ENCODE measurements at places on chromosomes 2 and 18.

DNA sequence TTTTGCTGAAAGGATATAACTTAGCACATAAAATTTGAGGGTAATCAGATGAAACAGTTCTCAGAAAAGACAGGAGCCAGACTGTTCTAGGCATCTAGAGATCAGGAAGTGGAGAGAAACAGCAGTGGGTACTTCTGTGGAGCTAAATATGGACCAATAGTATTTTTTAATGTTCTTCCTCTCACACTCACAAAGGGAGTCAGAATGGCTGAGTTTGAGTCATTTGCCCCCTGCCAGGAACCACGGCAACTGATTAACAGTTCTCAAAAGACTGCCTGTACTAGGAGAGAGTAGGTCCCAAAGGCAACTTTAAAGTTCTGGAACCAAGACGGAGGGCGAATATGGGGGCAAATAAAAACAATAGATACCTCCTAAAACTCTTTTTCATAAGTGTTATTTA is 107.5 kb downstream of the GULP1 start:
- DNase-seq: no peak

GRCh38 chr18:56899660-56900059 is 247.2 kb upstream of the BOD1L2 start:
- no peak for DNase-seq

DNA sequence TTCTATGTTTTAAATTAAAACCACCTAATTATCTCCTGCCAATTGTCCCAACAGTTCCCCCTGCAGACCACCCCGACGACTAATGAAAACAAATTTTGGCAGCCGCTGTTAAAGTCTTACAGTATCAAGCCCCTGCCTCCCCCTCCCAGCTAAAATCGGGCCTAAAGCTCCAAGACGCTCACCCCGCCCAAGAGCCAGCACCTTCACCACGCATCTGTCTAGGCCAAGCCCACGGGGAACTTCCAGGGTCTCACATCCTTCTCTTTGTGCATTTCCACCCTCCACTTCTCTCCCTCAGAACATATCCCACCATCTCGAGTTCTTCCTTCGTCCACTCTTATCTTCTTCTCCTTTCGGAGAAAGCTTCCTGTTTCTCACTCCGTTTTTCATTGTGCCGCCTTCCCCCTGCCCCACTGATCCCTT is 445 bp downstream of the PRPF40A start:
- DNase-seq: no peak

GRCh38 chr2:170928036-170928823 is 823 bp upstream of the GORASP2 start:
- no peak for DNase-seq

- no peak for DNase-seq
Observed at GRCh38 chr2:12547566-12548170, 169.1 kb upstream of the TRIB2 start.

- DNase-seq: no peak
Observed at GRCh38 chr2:10355471-10356438, 53.1 kb downstream of the HPCAL1 start.

DNA sequence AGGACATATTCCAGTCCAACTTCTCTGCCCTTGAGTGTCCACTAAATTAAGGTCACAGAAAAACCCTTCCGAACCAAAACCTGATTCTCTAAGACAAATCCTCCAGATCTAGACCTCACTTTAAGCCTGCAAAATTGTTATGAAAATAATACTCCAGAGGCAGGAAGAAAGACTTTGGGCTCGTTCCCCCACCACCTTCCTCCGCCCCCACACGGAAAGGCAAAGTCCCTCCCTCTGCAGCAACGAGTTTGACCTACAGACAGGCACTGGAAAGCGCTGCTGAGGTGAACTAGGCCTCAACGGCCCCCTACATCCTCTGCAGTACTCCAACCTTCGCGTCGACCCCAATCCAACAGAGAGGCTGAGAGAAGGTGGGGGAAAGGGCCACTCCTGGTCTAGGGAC is 808 bp downstream of the ATP5MC3 start:
- no peak for DNase-seq

- no peak for DNase-seq
Observed at GRCh38 chr2:165647409-165647808, 146.6 kb downstream of the GALNT3 start.

DNA sequence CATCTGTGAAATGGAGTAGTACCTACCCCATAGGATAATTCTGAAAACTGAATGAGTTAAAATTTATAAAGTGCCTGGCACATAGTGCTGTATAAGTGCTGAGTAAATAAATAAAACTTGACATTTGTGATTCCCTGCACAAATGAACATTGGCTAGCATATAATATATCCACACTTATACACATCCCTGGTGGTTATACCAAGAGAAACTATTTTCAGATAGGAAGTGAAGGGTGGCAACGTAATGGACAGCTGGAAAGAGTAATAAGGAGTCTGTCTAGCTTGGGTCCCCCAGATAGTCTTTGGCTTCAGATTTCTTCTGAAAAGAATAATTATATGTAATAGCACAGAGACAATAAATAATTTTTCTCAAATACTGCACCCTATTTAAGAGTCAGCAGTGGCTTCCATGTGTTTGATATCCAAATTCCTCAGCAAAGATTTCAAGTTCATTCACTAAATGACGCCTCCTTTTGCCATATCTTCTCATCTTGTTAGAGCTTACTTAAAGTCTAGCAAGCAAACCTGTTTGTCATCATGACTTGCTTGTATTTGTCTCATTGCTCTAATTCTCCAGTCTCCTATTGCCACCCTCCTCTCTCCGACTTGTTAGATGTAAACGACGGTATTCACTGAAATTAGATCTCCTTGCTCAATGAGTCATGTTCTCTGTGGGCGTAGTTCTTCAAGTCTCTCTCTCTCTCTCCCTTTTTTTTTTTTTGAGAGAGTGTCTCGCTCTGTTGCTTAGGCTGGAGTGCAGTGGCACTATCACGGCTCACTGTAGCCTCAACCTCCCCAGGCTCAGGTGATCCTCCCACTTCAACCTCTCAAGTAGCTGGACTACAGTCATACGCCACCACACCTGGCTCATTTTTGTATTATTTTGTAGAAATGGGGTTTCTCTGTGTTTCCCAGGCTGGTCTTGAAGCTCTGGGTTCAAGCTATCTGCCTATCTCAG is 8.7 kb upstream of the ADGRF3 start:
- peak; percentile 60 for DNase-seq

GRCh38 chr2:8413589-8414135 is 268.2 kb upstream of the ID2 start:
- no peak for DNase-seq

DNA sequence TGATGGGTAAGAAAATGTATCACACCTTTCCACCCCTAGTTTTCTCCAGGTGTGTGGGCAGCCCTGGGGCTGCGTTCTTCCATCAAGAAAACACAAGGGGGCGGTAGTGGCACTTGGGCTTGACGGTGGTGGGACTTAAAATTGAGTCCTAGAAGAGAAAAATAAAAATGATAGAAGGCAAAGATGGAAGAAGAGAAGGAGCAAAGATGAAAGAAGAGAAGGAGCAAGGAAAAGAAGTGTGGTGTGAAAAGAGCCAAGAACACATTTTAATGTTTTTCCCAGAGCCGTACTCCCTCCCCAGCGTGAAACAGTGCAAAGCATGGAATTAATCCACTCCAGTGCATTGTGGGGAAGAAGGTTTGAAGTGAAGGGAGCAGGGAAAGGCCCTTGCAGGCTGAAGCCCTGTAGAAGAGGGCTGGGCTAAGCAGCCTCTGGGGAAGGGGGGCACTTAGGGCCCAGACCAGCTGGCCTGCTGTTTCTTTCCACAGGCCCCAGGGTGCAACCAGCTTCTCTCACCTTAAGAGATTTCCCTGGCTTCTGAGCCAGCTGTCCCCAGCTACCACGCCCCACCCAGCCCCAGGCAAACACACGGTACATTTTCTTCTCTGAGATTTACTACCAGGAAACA is 256.8 kb downstream of the RNF152 start:
- peak; percentile 33 for DNase-seq

- no peak for DNase-seq
Observed at GRCh38 chr2:30710016-30710415, 97.2 kb downstream of the CAPN13 start.

Measured in left renal pelvis (tissue), 4 donors.